ENCODE measurements at places on chromosomes 2 and 18.

GRCh38 chr2:75559680-75560021, 1.1 kb downstream of the EVA1A start:
- DNase-seq, result no peak

GRCh38 chr2:240464514-240465241, 29.2 kb downstream of the GPC1 start:
- no peak for DNase-seq

DNA sequence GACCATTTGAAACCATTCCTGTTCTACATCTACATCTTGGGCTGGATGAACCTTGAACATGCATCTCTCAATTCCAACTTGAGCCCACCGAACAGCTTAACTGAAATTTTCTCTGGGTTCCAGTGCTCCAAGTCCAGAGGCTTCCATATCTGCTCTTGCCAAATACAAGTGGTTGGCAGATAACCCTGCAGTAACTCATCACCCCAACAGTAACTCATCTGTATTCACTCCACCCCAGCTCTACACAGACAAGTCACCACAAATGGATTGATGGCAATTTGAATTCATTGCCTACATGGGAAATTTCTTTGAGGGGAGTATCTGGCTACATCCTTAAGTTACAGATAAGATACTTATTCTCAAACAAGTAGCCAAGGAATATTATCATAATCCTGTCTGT, 502.4 kb upstream of the TNP1 start:
- no peak for DNase-seq

GRCh38 chr2:121527009-121527682, 3.5 kb upstream of the RNU4ATAC start:
- DNase-seq, result no peak

DNA sequence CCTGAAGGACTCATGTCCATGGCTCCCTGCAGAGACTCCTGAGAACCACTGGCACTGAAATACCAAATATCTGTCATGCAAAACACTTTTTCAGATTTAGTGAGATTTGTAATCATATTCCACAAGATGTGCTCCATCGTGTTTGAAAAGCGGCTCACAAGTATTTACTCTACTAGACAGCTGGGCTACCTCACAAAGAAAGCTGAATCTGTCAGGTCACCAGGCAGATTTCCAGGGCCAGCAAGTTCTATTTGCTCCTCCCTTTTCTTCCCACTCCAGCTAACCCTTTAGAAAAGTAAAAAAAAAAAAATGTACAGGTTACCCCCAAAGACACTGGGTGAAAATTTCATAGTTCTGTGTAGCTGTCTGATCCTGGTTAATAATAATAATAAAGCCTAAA, 22.9 kb downstream of the WIPF1 start:
- no peak for DNase-seq

DNA sequence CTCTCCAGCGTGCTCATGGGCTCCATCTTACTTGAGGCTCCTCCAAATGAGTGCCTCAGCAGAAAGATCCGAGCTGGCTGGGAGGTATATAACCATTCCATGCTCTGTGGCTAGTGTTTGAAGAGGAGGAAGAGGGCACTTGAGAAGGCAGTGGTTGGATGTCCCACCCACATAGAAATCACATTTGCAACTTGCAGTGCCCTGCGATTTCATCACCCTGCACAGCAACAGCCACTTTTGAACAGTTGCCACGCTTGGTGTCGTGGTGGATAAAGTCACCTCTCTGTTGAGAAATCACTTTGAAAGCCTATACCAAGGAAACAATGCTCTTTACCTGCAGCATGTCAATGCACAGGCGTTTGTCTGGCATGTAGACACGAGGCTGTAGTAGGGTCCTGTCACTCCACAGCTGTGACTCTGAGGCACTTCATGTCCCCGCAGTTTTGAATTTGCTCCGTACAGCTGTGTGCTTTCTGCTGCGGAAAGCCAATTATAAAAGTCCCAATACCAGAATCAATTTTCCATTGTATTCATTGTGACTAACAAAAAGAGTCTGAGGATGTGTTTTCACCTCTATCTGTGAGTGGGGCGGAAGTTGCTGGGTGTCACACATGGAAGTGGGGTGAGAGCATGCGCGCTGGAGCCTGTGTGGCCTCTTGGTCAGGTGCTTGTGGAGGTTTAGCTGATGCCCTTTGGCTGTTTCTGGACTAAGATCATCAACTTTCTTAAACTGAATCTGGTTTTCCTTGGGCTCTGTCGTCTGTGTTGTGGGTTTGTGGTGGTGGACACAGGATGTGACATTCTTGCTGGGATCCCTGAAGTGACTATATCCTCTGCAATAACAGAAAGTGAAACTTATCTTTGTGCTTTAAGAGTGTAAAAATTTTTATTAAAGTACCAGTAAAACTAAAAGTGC, 2.8 kb downstream of the CNDP2 start:
- peak; percentile 73 for DNase-seq

DNA sequence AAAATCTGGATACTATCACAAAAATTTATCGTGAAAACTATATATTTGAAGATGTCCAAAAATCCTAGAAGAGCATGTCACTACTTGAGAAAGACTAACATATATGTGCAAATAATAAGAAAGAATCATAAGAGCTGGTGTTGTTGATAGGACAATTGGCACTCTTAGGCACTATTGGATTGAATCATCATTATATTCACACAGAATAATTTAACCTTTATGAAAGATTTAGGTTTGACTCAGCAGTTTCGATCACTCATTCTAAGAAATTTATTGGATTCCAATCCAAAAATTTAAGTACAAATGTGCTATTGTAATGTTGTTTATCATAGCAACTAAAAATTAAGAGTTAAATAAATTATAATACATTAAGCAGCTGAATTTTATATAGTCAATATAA, 503.6 kb downstream of the SPAG16 start:
- DNase-seq, result no peak

GRCh38 chr2:175309799-175310198, 128.3 kb upstream of the ATP5MC3 start:
- DNase-seq, result peak; percentile 5

DNA sequence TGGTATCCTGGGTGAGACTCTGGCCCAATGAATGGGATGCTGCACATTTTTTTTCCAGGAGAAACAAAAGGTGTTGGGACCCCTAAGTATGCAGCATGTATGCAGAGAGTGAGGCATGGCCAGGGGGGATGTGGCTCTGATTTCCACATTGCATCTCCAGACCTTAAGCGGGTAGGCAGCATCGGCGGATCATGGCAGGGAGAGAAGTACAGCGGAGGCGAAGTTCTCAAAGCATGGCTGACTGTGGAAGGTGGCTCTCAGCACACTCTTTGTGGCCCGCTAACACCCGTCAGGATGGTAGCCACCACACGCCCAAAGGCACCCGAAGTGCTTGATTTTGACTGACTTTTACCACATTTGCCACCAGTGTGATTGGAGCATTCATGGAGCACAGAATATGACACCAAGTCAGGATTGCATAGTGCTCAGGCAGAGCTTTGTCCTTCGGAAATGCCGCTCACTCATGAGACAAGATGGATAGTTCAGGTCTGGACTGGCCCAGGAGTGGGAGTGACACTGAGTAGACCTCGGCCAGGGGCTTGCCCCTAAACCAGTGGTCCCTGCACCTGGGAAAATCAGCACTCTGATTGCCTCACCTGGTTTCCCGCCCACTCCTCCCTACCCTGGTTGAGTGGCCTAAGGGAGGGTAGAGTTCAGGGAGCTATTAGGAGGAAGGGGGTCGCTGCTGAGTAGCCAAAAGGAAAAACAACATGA, 14.2 kb downstream of the INPP4A start:
- DNase-seq, result no peak

DNA sequence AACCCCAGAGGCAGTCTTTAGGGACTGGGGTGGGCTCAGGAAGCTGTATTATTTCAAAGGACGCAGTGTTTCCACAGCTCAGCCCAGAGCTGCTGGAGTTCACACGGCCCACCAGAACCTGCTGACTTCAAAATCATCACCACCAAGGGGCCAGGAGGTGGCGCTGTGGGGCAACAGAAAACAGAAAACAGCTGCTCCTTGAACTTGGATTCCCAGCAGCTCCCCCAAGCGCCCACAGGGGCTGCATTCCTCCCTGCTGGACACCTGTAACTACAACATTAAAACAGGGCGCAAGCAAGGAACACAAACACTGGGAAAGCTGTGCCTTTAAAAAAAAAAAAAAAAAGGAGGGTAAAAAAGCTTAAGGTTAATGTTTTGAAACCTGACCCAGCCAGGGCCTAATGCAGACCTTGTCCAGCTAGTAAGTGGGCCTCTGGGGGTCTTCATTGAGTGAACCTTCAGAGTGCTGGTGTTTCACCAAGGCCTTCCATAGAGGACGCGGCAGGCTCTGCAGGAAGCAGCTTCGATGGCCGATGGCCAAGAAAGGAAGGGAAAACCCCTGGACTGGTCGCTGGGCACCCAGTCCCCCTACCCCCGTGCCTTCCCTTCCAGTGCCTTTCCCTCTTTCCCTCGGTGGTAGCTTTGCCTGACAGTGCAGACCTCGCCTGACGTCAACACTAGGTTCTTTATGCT, 25.9 kb downstream of the MLPH start:
- peak; percentile 78 for DNase-seq

- no peak for DNase-seq
These were observed 120.1 kb downstream of the MMADHC start for GRCh38 chr2:149467436-149467835.

DNA sequence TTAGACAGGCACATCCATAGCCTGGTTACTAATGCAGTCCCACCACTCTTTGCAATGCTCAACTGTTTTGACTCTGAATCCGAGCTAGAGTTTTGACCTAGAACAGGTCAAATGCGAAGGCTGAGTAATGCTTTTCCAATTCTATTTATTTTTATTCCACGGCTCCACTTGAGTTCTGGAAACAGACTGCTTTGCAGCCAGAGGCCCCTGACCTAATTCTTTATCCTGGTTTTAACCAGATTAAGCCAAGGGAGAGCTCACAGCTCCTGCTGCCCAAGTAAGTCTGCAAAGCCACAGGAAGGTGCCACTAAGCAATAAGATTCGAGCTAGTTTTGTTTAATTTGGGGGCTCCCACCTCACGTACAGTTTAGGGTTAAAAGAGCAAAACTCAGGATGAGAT, 51.4 kb downstream of the MREG start:
- no peak for DNase-seq

DNA sequence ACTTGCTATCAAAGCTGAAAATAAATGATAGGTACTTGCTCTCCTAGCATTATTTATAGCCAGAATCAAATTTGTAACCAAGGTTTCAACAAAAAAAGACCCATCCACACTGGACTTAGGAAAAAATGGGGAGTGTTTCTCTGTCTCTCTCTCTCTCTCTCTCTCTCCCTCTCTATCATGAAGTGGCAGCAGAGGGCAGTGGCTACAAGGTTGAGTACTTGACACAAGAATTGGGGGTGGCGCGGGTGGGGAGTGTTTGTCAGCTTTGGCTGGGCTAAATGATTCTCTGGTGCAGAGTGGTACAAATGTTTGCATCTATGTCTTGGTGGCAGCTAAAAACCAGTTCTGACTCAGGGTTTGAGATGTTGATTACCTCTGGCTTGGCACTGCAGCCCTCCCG, 85.0 kb downstream of the RBM43 start:
- DNase-seq, result no peak

- DNase-seq, result no peak
These were observed 202.6 kb downstream of the TGIF1 start for GRCh38 chr18:3652380-3653262.

GRCh38 chr18:53544917-53545316, 679.6 kb downstream of the MBD2 start:
- no peak for DNase-seq

- DNase-seq, result no peak
These were observed 35.9 kb downstream of the ZNF385B start for GRCh38 chr2:179825494-179825893.

- DNase-seq, result no peak
These were observed 1136.0 kb downstream of the LRP1B start for GRCh38 chr2:140994856-140995255.

GRCh38 chr2:32627441-32627813, 423 bp upstream of the TTC27 start:
- DNase-seq, result no peak

DNA sequence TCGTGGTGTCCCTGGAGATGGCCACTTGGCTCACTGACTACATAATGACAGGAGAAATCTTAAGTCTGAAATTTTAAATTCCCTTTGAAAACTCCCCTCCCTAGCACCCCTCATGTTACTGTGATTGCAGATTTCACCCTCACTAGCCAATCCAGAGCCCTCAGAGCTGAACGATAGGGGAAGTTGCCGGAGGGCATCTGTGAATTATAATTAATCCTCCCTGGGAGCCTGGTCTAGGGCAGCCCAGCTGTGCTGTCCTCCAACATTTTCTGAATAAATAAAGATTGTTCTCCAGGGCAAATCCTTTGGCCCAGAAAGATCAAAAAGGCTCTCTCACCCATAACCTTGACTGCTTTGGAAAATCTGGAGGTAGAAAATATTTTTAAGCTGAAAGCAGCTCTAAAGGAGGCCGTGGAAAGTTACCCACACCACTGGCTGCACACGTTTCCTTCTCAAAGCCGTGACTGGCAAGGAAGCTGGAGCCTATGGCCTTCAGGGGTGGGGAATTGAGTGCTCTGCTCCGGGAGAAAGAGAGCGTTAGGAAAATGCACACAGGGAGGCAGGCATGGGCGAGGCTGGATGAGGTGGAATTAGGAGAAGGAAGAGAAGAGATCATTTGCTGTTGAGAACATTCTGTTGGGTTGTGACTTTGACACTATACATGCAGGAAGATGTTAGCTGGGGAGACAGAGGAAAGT, 68.9 kb upstream of the CNGA3 start:
- DNase-seq, result no peak

DNA sequence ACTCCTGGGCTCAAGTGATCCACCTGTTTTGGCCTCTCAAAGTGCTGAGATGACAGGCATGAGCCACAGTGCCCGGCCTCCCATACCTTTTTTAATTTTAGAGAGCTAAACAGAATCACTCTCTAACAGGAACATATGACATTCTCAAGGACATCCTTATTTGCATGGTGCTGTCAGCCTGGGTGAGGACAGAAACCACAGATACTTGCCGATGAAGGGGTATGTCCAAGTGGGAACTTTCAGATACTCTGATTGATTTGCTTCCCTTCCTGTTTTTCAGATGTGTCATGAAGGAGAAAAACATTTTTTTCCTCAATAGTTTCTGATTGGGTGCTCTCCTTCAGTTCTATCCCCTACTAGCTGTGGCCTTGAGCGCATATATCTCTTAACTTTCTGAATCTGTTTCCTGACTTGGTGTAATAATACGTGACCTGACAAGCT, 49.6 kb downstream of the MYO3B start:
- DNase-seq, result no peak

GRCh38 chr2:239163688-239164334, 237.0 kb downstream of the HDAC4 start:
- DNase-seq, result no peak
